ENCODE measurements at places on chromosomes 12 and 14.
A peak's percentile ranks its signal among the peaks of the same experiment; 100 is the strongest.

- DNase-seq = no peak
Measured at GRCh38 chr14:58501214-58501816, 73.8 kb downstream of the KIAA0586 start.

DNA sequence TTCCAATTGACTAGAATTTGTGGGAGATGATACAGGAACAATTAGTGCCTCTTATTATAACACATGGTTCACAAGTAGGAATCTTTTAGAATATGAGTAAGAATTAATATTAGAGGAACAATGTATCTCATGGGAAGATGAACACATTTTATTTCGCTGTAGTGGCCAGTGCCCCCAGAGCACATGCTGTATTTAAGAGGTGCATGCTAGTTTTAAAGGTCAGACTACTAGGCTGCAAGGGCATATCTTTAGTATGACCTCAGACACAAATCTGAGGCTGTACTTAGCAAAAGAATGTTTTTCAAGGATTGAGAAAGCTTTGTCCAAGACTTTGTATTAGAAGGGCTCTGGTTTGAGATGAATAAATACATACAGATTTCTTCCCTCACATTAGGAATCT is 586.9 kb downstream of the CCER1 start:
- no peak for DNase-seq

DNA sequence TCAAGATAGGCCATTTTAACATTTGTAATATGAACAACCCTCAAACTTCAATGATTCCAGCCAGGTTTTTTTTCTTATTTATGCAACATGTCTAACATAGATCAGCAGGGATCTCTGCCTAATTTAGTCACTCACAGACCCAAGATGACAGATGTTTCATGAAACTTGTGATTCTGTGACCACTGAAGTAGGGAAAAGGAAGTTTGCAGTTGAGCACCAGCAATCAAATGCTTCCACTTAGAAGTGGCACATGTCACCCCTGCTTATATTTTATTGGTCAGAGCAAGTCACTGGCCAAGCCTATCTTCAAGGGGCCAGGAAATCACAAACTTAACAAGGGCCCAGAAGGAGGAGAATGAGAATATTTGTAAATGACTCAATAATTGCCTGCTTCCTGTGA is 150.6 kb downstream of the BCAT1 start:
- DNase-seq = peak; percentile 18

GRCh38 chr12:77493302-77494168 is 337.2 kb upstream of the NAV3 start:
- DNase-seq = no peak

DNA sequence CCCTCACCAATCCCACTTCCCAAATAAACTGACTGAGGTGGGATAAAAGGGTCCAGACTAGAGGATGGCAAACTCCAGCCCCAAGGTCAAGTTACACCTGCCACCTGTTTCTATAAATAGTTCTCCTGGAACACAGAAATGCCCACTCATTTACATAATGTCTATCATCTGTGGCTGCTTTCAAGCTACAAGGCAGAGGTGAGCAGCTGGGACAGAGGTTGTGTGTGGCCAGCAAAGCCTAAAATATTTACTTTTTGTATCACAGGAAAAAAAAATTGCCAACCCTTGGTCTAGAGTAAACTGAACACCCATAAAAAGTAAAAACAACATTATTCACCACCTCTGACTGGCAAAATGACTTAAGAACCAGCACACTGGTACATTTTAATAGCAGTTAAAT is 269.4 kb downstream of the RGS6 start:
- no peak for DNase-seq

DNA sequence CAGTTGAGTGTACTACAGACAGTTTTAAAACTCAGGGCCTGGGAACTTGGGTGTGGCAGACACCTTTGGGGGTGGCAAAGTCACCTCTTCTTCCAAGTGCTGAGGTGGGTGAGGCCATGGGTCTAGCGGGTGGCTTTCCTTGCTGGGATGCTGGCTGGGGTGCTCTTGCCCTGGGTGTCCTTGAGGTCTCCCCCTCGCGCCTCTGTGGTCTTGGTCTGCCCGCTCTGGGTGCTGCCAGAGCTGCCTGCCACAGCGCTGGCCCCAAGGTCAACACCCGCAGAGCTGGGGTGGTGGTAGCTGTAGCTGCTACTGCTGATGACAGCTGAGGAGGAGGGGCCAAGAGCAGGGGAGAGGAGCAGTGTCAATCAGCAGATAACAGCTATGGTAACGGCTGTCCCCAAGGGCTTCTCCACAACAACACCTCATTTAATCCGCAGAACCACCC is 6.8 kb downstream of the KRT74 start:
- no peak for DNase-seq

- no peak for DNase-seq
Measured at GRCh38 chr12:28308891-28309290, 118.6 kb downstream of the CCDC91 start.

DNA sequence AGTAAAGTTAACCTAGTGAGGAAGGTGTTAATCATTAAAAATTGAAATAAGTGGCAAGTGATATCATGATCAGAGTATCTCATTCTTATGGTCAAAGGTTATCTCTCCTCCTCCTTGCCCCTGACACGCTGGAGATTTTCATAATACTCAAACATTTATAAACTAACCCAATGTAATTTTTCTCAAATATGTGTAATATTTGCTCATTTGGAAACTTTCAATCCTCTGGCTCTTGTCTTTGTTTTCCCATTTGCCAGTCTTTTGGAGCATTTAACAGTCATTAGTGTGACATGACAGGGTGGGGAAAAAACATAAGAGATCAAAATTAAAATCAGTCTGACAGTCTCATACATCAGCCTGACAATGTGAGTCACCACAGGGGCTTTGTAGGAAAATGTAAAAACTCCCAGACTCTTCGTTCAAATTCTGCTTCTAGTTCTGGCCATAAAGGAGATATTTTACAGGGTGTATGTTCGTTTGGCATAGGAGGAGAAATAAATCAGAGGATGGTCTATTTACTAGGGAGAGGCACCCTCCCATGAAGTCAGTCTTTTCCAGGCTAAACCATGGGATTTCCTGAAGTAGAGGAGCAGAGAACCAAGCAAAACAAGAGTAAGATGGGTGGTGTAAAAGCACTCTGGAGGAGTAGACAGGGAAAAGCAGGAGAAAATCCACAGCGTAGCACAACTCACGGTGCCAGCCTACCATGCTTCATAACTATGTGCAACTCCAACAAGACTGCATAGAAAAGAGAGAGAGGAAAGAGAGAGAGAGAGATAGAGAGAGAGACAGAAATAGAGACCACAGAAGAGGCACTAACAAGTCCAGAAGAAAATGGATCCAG is 369.2 kb upstream of the PDE3A start:
- DNase-seq = no peak

DNA sequence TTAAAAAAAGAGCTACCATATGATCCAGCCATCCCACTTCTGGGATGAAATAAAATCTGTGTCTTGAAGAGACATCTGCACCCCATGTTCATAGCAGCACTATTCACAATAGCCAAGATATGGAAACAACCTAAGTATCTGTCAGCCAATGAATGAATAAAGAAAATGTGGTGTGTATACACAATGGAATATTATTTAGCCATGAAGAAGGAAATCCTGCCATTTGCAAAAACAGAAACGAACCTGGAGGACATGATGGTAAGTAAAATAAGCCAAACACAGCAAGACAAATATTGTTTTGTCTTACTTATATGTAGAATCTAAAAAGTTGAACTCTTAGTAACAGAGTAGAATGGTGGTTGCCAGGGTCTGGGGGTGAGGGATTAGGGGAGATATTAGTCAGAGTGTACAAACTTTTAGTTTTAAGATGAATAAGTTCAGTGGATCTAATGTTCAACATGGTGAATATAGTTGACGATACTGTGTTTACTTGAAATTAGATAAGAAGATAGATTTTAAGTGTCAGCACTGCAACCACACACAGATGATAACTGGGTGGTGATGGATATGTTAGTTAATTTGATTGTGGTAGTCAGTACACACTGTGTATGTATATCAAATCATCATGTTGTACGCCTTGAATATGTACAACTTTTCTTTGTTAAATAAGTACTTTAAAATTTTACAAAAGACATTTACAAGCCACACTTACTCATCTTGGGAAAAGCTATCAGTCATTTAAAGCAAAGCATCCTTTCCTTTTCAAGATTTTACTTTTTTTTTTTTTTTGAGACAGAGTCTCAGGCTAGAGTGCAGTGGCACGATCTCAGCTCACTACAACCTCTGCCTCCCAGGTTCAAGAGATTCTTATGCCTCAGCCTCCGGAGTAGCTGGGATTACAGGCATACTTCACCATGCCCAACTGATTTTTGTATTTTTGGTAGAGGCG is 89.9 kb downstream of the BICD1 start:
- DNase-seq = no peak

DNA sequence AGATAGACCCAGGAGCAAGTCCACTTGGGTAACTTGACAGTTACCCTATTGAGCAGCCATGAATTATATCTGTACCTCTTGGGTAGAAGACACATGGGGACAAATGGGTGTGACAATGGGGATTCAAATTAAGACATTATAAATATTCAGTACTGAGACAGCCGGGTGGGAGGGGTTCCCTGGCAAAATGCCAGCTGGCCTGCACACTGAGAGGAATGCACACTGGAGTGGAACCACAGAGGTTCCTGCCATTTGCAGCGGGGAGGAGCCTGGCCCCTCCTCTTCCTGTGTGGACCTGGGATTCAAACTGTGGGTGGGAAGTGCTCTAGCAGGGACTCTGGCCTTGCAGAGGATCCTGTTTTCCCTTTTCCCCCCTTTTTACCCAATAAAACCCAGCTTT is 118.7 kb upstream of the CDKN3 start:
- DNase-seq = no peak

- no peak for DNase-seq
Measured at GRCh38 chr12:71216725-71217579, 59.2 kb upstream of the TSPAN8 start.

DNA sequence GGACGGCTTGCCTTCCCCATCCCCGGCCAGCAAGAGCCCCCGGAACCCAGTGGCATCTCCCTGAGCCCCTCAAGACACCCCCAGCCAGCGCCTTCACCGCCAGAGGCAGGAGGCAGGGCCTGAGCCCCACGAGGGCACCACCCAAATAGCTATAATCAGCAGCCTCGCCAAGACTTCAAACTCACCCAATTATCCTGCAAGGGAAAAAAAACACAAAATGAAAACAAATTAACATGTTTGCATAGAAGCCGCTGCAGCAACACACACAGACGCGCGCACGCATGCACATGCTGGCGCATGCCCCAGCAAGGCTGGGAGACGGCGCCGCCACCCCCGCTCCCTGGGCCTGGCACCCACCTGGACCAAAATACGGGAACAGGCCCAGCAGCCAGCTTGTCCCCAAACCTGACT is 15.8 kb downstream of the FAM222A start:
- no peak for DNase-seq

- DNase-seq = no peak
Measured at GRCh38 chr12:64218597-64218996, 3.5 kb downstream of the KICS2 start.

GRCh38 chr14:65333943-65334687 is 78.4 kb upstream of the FUT8 start:
- no peak for DNase-seq

- no peak for DNase-seq
Measured at GRCh38 chr12:115485503-115485902, 792.0 kb downstream of the MED13L start.

DNA sequence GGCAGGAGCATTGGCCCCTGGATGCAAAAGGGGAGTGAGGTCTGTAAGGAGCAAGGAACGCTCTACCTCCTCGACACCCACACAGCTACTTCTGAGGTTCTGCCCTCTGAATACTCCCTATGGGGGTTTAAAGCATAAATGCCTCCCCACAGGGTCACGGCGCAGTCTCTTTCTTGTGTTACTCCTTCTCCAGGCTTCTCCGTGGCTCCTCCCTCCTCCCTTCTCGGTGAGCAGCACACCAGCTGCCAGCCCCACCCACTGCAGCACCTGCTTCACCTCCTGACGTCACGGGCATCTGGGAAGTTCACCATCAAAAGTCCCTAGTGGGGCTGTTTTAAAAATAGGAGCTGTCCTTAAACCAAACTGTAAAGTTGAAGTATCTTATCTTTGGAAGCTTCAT is 67.3 kb downstream of the SPTB start:
- no peak for DNase-seq

DNA sequence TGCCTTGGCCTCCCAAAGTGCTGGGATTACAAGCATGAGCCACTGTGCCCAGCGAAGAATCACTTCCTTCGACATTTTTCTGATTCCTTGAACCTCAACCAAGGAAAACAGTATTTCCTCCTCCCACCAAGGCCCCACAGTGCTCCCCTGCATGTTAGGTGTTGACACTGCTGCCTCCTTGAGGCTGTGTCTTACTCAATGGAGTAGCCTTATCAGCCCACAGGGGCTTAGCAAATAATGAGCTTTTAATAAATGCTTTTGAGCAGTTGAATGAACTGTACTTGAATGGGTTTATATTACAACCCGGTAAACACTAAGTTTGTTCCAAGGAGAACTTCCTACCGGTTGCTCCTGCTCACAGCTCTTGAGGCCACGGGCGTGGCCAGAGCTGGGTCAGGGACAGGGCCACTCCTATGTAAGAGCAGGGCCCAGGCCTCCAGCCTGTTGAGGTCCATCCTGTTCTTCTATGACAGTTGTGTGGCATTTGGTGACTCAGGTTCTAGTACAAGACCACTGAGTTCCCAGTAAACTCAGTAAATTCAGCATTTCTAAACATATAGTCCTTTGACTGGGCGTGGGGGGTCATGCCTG is 36.8 kb upstream of the TUBA1A start:
- no peak for DNase-seq

DNA sequence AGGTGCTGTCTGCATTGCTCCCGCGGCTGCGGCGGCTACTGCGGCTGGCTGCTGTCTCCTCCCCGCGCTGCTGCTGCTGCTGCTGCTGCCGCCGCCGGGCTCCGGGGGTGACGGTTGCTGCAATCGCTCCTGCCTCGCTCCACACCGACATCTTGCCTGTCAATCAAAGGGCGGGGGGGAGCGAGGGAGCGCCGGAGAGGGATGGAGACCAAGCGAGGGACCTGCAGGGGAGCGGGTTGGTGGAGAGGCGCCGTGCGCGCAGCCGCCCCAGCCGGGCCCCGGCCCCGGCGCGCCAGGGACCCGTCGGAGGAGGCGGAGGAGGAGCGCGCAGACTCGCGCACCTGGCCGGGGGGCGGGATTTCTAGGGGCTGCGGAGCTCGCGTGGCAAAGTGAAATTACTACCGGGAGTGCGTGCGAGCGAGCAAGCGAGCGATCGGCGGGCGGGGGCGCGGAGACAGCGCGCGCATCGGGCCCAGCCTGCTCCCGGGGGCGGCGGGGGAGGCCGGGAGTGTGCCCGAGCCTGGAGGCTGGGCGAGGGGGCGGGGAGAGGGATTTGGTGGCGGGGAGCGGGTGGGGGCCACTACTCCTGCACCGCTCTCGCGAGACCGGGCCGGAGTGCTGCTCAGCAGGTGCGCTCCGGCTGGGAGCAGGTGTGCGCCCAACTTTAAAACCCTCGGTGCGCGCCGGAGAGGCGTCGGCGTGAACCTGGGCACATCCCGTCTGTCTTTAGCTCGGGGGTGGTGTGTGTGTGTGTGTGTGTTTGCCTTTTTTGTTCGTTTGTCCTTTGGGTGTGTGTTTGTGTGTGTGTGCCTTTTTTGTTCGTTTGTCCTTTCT is at the start of gene KSR2:
Gene KSR2, minus strand, starts transcription at position 165 of the 834 bp plus-strand sequence. CDS start 735 bp downstream, outside the sequence.
- DNase-seq = peak; percentile 71

- DNase-seq = no peak
Measured at GRCh38 chr14:54713379-54713778, 146.5 kb downstream of the SAMD4A start.

- peak; percentile 64 for DNase-seq
Measured at GRCh38 chr12:51391283-51392123, at the start of gene GALNT6. GALNT6 (minus strand) TSS chr12:51391406; CDS start chr12:51379781, 11,625 bp downstream.

Measured in GM12891 (cell line).